ENCODE measurements at places on chromosomes 12 and 14. TPM values are rescaled to one million over a fixed set of nuclear protein-coding genes. Genes with fewer than 3 reads are reported as not detected.

The ACTN1 gene
- 627 TPM for total RNA-seq

- no peak for DNase-seq
Observed at GRCh38 chr14:39368261-39368959, 63.8 kb downstream of the FBXO33 start.

DNA sequence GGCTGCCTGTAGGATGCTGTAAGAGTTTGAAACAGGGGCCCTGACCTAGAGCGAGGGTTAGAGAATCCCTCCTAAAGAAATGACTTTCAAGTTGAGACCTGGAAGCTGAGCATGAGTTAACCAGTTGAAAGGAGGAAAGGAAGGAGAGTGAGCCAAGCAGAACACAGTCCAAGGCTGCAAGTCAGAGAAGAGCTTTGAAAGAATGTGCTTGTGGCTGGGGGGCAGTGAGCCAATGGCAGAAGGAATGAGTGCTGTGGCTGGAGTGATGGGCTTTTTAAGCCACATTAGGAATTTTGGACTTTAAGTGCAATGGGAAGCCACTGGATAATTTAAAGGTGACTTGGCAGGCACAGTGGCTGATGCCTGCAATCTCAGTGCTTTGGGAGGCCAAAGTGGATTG, 18.1 kb downstream of the CDKN1B start:
- DNase-seq, result no peak

- DNase-seq, result no peak
Observed at GRCh38 chr12:1843641-1844005, 23.3 kb downstream of the LRTM2 start.

GRCh38 chr12:5944688-5945070, 380 bp downstream of the ANO2 start:
- no peak for DNase-seq

The KRT83 gene
- total RNA-seq, result not detected

GRCh38 chr14:97120204-97120603, 323.0 kb downstream of the VRK1 start:
- no peak for DNase-seq

- DNase-seq, result no peak
Observed at GRCh38 chr12:121284551-121285390, 11.7 kb downstream of the CAMKK2 start.

- DNase-seq, result no peak
Observed at GRCh38 chr14:74609721-74610120, 2.3 kb downstream of the LTBP2 start.

DNA sequence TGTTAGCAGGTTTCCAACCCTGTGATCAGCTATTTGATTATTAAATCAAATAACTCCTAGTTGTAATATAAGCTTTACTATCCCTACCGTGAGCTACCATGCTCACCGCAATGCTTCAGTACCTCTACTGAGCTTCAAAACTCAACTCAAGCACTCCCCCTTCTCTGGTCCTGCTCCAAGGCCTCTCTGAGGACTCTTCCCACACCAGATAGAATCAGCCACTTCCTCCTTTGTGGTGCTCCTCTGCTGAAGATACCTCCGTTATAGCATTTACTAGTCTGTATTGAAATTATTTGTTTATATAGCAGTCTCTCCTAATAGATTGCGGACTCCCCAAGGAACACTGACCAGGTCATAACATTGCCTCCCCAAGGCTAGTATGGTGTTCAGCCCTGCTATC, 17.5 kb downstream of the AREL1 start:
- DNase-seq, result no peak

GRCh38 chr12:79487386-79488110, 203.2 kb downstream of the PAWR start:
- no peak for DNase-seq

GRCh38 chr12:123847019-123847418, 84.9 kb downstream of the DNAH10 start:
- no peak for DNase-seq

DNA sequence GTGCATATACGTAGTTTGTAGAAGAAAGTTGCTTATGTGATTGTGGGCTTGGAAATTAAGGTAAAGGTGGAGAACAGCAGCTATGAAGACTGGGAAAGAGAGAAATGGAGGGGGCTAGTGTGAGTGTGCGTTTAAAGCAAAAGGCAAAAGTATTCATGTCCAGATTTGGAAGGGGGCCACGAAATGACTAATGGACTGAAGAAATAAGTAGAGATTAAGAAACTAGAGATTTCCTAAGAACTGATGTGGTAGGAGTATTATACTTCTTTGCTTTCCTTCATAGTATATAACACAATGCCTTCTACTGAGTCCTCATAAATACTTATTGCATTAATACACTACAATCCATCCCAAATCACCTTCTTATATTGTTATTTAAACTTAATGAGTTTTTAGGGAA, 298.6 kb upstream of the NOVA1 start:
- no peak for DNase-seq

DNA sequence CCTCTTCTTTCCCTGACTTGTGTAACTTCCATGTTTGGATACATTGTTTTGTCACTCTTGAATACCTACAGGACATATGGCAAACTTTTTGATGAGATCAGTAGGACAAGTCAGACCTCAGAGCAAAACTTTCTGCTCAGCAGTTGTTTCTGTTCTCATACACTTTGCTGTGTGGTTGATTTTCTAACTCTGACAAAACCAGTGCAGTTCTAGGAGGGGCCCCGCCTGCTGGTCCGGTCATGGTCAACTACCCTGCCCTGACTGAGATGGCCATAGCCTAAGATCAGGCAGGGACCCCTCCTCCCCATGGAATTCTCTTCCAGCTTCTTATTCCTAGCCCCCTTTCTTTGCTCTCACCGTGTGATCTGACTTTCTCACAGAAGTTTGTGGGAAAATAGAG, 92.8 kb downstream of the OTOGL start:
- DNase-seq, result no peak

DNA sequence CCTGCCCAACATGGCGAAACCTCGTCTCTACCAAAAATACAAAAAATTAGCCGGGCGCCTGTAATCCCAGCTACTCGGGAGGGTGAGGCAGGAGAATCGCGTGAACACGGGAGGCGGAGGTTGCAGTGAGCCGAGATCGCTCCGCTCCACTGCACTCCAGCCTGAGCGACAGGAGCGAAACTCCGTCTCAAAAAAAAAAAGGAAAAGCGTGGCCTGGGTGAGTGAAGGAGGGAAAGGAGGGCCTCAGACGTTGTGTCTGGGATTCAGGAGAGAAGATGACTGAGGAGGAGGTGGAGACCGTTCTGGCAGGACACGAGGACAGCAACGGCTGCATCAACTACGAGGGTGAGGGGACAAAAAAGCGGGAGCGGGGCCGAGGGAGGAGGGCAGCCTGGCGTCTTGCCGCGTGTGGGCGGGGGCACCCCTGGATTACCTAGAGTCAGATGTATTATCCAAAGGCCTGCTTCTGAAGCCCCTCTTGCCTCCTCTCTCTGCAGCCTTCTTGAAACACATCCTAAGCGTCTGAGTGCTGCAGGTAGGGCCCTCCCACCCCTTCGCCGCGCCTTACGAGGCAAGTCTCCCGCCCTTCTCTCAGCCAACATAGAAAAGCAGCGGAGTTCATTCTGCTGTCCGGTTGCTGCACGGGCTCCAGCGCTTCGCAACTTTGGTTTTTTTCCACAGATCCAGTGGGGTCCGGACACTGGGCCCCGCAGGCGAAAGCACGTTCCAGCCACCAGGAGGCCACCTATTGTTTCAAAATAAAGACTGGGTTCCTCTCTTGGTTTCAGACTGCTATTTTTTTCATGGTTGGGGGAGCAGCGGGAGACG, 744 bp upstream of the MYL6 start:
- peak; percentile 48 for DNase-seq

The SVOP gene
- total RNA-seq, result not detected

DNA sequence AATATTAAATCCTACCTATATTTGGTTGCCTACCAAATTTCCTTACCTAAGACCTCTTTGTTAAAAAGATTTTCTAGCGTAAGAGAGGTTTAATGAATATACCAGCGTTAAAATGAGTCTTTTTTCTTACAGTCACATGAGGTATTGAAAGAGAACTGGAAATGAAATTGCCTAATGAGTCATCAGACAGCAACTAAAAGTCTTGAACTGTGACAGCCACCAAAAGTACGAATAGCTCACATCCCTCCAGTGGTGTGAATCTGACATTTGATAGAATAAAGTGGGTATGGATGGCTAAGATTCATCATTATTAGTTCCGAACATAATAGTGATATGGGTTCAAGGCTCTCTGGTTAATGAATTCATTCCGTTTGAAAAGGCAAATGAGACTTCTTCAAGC, 1297.3 kb downstream of the AACS start:
- no peak for DNase-seq

- DNase-seq, result no peak
Observed at GRCh38 chr14:96205978-96206360, 1.3 kb downstream of the BDKRB2 start.

DNA sequence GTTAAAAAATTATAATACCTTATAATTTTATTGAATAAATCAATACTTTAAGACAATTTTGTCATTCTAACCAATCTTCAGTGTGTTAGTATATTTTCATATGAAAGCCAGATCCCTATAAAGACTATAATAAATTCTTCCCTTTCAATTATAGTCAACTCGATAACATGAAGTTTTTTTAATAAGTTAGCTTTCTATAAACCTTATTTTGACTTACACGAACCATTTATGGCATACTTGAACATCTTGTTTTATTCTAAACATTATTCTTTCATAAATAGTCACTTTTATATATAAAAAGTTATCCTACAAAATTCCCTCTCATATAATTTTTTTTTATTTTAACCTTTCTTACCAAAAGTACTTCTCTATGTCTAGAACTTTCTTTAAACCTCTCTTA, 1002.3 kb downstream of the TMEM121 start:
- no peak for DNase-seq

- no peak for DNase-seq
Observed at GRCh38 chr12:50111395-50111692, 692 bp upstream of the COX14 start.

GRCh38 chr12:52401526-52401925, 4.6 kb downstream of the KRT82 start:
- no peak for DNase-seq

The CIDEB gene
- total RNA-seq, result 1.1 TPM

The PRH1 gene
- 6.2 TPM for total RNA-seq

- no peak for DNase-seq
Observed at GRCh38 chr12:88951177-88951576, 370.9 kb upstream of the KITLG start.
